ENCODE measurements at places on chromosomes 1 and 21.
A peak's percentile ranks its signal among the peaks of the same experiment; 100 is the strongest.

DNA sequence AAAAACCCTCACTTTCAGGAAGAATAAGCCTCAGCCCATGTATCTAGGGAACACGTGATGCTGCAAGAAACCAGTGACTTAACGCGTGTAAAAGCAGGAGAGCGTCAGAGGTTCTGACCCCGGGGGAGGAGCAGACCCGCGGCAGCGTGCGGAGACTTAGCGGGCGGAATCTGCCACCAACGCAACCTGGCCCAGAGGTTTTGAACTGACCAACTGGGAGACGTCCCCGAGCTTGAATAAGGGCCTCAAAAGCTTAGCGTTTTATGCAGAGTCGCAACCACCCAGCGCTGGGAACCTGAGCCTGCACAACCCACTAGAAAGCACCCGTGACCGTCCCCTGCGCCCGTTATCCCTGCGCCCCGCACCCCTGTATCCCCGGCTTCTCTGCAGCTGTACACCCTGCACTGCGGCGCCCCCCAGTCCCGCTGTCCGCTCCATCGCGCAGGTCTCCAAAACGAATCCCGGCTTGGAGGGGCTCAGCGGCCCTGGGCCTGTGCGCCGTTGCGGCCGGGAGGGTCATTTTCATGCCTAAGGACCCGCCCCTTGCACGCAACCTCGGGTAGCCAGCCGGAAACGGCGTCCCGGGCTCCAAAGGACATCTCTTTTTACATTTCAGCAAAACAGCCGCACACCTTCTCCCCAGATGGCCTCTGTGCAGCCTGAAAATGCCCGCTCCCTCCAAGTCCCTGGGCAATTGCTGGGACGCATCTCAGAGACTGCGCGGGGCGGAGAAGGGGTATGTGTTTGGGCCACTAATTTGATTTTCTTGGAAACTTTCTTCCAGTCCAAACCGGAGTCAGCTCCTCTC, 29.4 kb upstream of the TRIM17 start:
- peak; percentile 70 for DNase-seq

DNA sequence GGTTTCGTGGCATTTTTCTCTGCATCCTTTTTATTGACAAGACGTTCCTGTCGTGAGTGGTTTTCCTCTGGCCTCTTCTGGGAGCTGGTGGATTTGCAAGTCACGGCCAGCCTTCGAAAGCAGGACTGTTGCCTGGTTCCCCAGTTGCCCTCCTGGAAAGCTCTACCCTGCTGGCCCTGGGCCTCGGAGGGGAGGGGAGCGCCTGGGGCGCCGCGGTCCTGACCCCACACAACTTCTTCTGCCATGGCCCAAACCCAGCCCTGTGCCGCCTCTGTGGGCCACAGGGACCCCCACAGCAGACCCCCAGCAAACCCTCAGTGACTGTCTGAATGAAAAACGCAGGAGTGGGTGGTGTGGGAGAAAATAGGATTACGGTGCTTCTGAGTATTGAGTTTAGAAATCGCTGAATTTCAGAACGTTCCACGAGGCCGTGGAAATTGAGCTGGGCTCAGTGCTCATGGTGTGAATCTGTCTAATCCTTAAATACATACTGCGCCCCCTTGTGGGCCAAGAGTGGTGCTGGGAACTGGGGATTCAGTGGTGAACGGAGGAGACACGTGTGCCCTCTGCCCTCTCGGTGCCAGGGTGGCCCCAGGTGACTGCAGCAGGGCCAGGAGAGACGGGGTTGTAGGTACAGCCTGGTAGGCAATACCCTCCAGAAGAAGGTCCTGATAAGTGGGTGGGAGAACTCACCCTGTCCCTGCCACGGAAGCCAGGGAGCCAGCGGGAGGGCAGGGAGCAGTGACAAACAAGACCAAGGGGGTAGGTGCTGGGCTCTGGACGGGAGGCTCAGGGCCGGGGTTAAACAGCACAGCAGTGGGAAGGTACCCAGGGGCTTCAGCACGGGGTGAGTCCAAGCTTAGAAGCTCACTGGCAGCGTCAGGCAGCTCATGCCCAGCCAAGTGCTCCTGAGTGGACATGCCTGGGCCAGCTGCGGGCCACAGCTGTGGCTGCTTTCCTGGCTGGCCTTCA, 101.2 kb upstream of the COL6A1 start:
- peak; percentile 62 for DNase-seq

DNA sequence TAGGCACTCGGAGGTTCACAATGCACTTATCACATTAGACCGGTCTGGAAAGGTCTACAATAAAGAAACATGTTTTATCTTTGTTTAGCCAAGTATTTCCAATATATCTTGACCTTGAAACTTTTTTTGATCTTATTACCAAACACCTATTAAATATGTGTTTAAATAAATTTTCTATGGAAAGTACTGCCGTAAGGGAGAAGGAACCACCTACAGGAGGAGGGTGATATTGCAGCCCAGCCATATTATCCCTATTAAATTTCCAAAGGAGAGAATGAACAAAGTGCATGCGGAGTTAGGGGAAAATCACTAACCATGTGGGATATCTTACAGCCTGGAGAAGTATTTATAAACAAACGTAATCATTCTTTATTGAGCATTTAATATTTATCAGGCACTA, 14.5 kb downstream of the BRINP2 start:
- no peak for DNase-seq

GRCh38 chr1:177854951-177855350, 114.9 kb downstream of the SEC16B start:
- no peak for DNase-seq

DNA sequence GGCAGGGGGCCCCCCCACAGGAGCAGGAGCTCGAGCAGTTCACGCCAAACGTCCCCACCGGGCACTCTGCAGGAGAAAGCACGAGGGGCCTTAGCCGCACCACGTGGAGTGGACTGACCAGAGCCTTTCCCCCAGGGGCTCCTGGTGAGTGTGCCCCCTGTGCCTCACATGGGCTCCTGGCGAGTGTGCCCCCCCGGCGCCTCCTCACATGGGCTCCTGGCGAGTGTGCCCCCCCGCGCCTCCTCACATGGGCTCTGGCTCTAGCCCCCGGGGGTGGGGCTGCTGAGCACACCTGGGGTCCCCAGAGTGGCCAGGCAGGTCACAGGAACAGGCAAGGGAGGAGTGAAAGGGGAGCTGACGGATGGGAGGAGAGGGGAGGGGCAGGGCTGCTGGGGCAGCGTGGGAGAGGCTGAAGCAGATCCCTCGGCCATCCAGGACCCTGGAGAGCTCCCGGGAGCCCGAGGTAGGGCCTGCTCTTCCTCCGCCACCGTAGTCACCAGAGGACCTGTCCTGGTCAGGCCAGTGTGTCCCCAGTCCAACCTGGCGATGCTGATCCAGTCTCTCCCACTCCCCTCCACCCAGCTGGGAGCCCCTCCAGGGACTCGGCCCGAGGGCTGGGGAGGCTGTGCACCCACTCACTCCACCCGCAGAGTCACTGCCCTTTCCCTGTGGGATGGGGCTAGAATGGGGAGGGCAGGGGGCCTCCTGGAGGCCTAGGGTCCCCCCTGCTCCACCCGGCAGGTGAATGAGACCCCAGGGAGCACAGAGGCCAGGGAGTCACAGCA, 47.6 kb downstream of the ARHGEF16 start:
- peak; percentile 21 for DNase-seq

DNA sequence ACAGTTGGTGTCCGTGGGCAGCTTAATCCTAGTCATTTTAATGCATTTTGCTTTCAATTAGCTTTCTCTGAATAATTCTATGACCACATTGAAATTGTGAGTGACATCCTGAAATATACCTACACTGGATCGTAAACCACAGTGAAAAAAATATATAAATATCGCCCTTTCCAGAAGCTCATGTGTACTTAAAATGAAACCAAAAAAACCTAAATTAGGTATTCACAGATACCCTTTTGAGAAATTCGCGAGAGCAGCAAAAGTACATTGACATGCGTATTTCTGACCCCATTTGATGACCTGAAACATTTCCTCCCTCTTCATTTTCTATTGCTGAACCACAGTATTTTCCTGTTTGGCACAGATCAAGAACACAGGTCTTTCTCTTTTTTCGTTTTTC, 253.8 kb downstream of the LTN1 start:
- no peak for DNase-seq

GRCh38 chr1:196535727-196536126, 72.5 kb downstream of the KCNT2 start:
- DNase-seq = no peak

DNA sequence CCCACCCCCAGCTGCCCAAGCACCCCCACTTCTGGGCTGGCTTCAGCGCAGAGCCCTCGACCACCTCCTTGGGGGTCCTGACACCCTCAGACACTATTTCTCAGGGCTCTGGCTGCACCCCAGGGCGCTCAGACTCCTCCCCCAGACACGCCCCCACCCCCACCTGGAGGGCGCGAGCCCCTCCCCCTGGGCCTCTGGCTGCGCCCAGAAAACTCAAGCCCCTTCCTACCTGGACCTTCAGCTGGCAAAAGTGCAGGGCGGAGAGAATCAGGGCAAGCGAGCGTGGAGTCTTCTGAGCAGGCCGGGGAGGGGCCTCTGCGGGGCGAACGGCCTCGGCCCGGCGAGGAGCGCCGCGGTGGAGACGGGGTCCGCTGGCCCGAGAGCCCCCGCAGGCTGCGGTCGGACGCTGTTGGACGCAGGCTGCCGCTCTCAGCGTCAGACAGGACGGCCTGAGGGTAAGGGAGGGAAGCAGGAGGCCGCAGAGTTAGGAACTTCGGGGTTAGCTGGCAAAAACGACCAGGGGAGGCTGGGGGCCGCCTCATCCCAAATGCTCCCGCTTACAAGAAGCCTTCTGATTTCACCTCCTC, 17.4 kb upstream of the NBPF1 start:
- no peak for DNase-seq

- no peak for DNase-seq
Measured at GRCh38 chr1:43622471-43622870, 27.5 kb upstream of the KDM4A start.

GRCh38 chr1:40508375-40509341, at the start of gene EXO5:
Gene EXO5 (plus strand): TSS chr1:40508767. CDS start chr1:40514545, 5,778 bp downstream.
- peak; percentile 24 for DNase-seq

DNA sequence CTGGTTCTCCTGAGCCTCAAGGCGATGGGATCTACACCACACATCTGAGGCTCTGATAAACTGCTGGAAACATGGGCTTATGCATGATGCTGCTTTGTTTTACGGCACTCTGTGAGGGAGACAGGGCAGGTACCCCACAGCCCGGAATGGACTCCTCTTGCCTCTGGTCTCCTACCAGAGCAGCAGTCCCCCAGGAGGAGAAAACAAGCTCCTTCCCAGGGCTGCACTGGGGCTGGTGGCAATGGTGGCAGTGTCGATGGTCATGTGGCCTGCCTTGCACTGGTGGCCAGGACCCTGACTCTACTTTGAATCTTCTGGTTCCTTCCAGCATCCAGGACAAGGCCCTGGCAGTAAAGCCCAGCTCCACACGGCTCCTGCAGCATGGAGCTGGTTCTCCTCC, 79.4 kb downstream of the TOMM20 start:
- DNase-seq = no peak

GRCh38 chr1:109138358-109138757, 24.4 kb downstream of the ELAPOR1 start:
- DNase-seq = no peak

GRCh38 chr1:96643519-96643918, 78.1 kb upstream of the PTBP2 start:
- no peak for DNase-seq

DNA sequence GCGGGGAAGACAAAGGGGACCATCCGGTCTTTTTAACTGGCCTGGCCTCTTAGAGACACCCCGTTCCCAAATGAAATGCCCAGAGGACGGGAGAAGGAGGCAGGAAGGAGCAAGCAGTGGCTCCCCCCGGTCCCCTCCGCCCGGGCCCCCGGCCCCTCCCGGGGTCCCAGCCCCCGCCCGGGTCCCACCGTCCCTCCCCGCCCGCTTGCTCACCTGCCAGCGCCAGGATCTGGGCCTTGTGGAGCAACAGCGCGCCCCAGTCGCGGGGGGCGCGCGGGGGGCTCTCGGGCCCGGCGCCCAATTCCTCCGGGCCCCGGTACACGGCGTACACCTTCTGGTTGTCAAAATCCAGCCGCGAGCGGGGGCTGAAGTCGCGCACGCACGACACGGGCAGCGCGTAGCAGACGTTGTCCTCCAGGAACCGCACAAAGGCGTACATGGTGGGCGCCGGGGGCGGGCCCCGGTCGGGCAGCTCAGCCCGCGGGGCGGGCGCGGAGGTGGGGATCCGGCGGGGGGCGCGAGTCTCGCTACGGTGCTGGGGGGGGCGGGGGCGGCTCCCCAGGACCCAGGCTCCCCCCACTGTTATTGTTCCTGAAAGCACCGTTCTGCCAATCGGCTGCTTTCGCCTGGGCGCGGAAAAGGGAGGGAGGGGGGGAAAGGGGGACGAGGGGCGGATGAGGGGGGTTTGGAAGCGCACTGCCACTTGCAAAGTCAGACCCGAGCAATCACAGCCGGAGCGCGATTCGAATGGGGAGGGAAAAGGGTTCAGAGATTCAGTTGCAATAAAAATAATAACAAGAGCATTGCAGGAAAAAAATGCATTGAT, at the start of gene BEND5:
Gene BEND5 (minus strand): TSS at position 499 of the 826 bp plus-strand sequence. CDS start 60 bp downstream, at position 439.
- DNase-seq = no peak

GRCh38 chr1:167689567-167689920, 32.2 kb upstream of the MPZL1 start:
- DNase-seq = no peak

DNA sequence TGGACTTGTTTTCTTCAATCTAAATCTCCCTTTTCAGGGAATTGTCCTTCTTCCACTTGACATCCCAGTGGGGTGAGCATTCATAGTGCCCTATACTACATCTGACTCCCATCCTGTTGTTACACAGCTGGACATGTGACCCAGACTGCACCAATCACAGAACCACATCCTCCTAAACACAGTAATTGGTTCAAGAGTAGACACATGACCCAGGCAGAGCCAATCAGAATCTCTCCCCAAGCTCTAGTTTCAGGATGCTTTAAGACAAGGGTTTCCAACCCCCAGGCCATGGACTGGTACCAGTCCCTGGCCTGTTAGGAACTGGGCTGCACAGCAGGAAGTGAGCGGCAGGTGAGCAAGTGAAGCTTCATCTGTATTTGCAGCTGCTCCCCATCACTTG, 5.6 kb upstream of the DDOST start:
- peak; percentile 46 for DNase-seq

- DNase-seq = peak; percentile 26
Measured at GRCh38 chr1:13543451-13544220, 29.8 kb upstream of the LRRC38 start.

DNA sequence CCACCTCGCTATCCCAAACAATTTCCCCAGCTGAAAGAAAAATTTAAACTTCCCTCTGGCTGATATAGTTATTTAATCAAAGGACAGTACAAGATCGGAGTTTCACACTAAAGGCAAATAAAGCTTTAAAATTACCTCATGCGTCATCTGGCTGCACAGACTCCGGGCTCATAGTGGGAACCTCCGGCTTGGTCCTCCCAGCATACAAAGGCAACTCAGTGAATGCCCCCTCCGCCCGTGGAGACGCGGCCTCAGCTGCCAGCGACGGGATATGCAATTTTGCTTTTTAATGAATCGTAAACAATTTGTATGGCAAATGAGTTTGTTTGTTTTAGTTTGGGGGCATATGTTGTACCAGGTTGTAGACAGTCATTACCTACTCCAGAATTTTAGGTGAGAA, 214.6 kb upstream of the NFIA start:
- DNase-seq = no peak

DNA sequence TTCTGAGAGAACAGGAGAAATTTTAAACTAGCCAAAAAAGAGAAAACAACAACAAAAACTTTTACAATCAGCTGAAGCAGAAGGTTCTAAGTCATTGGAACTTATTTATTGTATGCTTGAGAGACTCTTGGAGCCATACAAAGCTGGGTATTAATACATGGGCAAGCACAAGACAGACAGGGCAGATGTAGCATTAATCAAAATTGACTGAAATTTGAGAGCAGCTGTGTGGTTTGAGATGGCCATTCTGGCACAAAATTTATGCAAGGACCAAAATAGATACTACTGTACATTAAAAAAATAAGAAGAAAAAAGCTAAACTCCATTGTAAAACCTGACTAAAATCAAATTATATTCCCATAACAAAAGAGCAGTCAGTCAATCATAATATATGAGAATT, 892.5 kb downstream of the PLA2G4A start:
- no peak for DNase-seq

Data from A549 (cell line).